ENCODE measurements at places on chromosomes 16 and 17.

GRCh38 chr16:85735225-85735635, 15.7 kb downstream of the C16orf74 start:
- no peak for DNase-seq

GRCh38 chr17:77961741-77962140, 3.2 kb downstream of the TNRC6C start:
- DNase-seq = no peak

DNA sequence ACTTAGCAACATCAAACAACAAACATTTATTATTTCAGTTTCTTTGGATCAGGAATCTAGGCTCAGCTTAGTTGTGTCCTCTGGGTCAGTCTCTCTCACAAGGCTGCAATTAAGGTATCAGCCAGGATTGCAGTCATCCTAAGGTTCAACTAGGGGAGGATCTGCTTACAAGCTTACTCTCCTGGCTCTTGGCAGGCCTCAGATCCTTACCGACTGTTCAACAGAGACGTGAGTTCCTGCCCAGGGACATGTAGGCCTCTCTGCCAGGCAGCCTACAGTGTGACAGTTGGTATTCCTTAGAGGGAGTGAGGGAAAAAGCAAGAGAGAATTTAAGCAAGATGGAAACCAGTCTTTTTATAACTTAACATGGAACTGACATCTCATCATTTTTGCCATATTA, 294.0 kb downstream of the ZFHX3 start:
- DNase-seq = no peak

DNA sequence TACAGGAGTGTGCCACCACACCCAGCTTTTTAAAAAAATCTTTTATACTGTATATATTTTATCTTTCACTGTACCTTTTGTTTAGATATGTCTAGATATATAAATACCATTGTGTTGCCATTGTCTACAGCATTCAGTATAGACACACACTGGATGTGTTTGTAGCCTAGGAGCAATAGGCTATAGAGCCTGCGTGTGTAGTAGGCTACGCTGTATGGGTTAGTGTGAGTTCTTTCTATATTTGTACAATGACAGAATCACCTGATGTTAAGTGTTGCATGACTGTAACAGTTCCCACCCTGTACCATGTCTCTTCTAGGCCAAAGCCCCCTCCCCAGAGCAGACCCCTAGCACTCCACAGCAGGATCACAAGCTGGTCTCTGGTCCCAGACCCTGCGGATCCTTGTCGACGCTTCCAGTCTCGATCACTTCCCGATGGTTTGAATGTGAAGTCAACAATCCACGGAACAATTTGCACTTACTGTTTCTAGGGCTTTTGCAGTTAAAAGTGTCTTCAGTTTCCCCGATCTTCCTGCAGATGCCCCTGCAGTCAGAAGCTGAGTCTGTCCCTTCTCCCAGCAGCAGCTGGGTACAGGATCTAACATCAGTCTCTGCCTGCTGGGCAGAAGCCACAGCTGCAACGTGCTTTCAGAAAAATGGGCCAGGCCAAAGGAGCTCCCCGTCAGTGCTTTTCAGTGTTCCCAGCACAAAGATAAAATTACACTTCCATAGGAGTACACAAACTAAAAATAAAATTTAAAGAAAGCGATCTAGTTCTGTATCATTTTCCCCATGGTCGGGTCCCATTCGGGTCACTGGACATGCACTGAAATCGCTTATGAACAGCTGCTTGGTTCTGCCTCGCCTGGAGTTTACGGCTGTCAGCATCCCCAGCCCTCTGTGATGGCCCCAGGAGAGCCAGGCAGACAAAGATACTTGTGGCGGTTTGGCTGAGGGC, 35.4 kb downstream of the ADAM11 start:
- DNase-seq = no peak

DNA sequence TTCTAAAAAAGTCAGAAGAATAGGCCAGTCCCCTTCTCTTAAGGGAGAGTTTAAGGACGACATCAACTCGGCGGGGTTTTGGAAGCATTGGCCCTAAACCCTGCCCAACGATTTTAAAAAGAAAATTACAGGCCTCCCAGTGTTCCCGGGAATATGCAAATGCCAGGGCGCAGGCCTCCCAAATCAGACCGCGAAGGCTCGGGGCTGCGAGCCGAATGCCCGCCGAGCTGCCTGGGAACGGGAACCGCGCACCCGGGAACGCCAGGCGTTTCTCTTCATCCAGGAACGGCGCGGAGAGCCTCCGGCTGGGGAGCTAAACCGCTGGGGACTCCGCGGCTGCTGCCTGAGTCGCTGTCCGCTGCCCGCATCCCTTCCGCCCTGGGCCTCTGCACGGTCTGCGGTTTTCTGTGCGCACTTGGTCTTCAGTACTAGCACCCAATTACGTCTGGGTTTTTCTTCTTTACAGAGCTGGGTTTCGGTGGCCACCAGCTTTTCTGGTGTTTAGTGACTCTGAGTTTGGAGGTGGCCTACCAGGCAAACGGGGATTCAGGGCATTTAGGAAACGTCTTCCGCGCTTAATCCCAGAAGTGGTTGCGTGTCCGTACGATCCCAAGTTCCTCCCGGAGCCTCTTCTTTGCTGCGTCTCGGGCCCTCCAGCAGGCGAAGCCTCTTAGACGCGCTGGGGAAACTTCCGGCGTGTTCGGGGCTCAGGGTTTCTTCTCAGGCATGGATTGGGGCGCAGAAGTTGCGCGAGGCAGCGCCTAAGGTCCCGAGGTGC, 5.7 kb downstream of the IRX5 start:
- DNase-seq = no peak

DNA sequence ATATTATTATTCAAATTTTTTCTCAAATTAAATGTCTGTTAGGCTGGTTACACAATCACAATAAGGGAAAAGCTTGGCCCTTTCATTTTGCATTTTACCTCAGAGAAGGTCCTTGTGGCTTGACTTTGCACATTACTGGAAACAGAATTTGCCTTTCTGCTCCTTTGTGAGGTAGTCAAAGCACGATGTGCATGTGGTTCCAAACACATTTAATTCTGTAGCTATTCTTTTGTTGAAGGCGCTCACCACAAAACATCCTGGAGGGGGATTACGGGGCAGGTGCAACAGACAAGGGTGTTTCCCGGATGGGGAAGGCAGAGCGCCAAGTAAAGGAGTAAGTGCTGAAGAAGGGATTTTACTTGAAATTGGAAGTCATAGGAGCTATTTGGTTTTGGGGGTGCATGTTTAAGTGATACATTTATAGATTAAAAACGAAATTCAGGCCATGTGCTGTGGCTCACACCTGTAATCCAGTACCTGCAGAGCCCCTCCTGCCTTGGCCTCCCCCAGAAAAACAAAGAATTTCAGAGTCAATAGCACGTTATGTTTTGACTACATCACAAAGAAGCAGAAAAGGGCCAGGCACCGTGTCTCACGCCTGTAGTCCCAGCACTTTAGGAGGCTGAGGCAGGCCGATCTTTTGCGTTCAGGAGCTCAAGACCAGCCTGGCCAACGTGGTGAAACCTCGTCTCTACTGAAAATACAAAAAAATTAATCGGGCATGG, 31.2 kb upstream of the TENT4B start:
- DNase-seq = peak; percentile 2
